ENCODE measurements at places on chromosomes 12 and 14.

DNA sequence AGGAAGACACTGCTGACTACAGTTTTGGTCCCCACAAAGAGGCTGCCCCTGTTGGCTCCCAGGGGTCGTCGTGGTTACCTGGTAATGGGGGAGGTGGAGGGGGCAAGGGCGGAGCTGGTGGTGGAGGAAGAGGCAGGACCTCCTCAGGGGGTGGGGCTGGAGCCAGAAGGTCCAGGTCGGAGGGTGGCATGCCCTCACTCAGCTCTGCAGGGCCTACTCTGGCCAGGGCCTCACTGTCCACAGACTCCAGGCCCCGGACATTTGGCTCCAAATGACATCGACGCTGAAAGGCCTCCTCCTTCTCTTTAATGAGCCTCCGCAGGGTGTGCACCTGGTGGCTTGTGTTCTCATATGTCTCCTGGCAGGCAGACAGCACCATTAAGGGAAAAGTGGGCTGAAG is 28.5 kb downstream of the PRPF40B start:
- DNase-seq = no peak

DNA sequence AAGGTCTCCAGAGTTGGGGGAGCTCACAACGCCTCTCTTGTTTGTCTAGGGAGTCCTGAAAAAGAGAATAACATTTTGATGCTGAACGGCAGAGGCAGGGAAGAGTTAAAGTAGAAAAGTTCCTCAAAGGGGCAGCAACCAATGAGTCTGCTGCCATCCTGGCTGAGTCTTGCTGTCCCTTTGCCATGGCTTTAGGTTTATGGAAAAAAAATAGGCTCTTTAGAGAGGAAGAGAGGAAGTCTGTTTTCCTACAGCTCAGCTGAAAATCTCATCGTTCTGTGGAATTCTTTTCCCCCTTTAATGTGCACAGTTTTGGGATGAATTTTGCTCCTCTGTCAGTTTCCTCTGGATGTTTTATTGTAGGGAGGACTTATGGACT is 314.8 kb upstream of the TBX3 start:
- DNase-seq = no peak

GRCh38 chr14:53840444-53840843 is 116.2 kb downstream of the BMP4 start:
- no peak for DNase-seq

DNA sequence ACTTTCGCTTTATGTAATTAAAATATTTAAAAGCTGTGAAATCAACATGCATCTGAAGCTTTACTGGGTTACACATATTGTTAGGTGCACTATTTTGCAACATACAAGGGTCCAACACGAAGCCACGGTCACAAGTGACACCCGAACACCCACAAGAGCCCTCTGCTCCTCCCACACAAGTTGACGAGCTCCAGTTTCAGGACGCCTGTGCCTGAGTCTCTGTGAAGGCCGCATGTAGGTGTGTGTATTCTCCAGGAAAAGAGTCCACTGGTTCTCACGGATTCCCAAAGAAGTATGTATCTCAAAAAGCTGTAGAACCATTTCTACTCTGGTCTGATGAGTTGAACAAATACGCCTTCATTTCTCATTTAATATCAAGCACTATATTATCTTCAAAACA is 12.0 kb downstream of the SLC15A4 start:
- no peak for DNase-seq

- no peak for DNase-seq
Measured at GRCh38 chr12:109739747-109740693, 26.4 kb downstream of the FAM222A start.

DNA sequence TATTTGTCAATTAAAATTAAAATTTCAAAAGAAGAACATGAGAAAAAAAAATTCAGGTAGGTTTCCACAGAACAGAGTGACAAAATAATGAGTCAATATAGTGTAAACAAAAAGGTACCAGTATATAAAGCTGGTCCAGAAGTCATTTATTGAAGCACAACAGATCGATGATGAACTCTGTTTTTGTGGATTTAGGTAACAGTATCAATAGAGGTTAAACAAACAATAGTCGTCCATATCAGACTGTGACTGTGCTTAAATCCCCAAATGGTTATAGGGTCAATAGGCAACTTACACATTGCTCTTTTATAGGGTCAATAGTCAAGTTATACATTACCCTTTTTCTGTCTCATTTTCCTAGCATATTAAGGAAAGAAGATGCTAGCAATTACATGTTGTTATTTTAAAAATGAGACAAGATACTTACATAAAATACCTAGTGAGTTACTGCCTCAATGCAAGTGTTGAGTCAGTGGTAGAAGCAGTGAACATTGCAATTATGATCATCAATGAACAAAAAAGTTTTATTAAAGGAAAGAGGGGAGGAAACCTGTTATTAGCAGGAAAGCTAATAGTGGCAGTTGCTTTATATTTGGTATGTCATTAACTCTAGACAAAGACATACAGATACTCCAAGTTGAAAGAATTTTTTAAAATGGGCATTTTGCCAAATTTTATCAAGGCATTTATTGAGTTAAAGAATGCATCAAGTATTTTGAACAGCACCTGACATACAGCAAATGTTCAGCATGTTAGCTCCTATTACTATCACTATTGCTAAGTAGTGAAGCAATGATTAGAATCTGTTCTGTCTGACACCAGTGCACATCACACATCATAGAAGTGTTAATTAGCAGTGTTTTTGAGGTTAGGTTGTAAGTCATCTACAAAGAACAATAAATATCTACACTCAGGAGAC is 102.9 kb downstream of the CCER1 start:
- no peak for DNase-seq
